ENCODE measurements at places on chromosomes 13 and 19.

- DNase-seq, result no peak
Observed at GRCh38 chr19:47381121-47381520, 32.0 kb downstream of the DHX34 start.

- no peak for DNase-seq
Observed at GRCh38 chr19:48623556-48624066, 4.3 kb downstream of the SPHK2 start.

GRCh38 chr19:40688309-40688708, 2.1 kb downstream of the NUMBL start:
- DNase-seq, result no peak

- DNase-seq, result no peak
Observed at GRCh38 chr13:110396913-110397381, 89.9 kb downstream of the COL4A2 start.

- DNase-seq, result peak; percentile 58
Observed at GRCh38 chr19:43639519-43640423, at the start of gene CADM4. Gene CADM4 (minus strand): TSS chr19:43639850. CDS start chr19:43639790, 60 bp downstream.

DNA sequence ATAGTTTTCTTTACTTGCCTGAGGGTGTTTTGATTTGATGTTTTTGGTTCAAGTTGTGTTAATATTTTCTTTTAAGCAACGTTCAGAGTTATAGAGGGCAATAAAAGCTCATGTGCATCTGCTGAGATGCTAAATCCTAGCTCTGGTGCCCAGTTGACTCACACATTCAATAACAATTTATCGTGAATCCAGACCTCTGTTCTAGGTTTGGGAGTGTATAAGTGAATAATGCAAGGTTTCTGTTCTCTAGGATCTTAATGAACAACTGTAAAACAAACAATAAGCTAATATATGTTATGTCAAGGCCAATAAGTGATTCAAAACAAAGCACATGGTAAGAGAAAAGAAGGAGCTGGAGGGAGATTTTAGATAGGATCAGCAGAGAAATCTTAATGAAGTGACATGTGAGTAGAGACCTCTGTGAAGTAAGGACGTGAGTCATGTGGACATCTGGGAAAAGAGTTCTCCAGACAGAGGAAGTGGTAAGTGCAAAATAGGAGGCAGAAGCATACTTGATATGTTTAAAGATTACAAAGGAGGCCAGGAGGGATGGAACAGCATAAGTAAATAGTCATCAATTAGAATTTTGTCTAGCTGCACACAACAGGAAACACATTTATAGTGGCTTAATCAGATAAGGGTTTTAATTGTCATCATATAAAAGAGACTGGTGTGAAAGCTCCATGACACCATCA, 278.5 kb upstream of the HTR2A start:
- DNase-seq, result no peak

- DNase-seq, result peak; percentile 55
Observed at GRCh38 chr13:74136084-74136658, 2.0 kb upstream of the KLF12 start.

Data from CD4-positive, alpha-beta T cell treated with Interleukin-1 beta for 1 hour (primary cell).